ENCODE measurements at places on chromosomes 2 and 18.

GRCh38 chr2:237823544-237823943, 25.0 kb downstream of the RBM44 start:
- no peak for DNase-seq

- peak; percentile 35 for DNase-seq
Measured at GRCh38 chr2:143261986-143262385, 132.8 kb downstream of the ARHGAP15 start.

GRCh38 chr18:78736015-78736690, 243.5 kb upstream of the SALL3 start:
- no peak for DNase-seq

GRCh38 chr2:126638746-126639145, 17.2 kb upstream of the GYPC start:
- no peak for DNase-seq

DNA sequence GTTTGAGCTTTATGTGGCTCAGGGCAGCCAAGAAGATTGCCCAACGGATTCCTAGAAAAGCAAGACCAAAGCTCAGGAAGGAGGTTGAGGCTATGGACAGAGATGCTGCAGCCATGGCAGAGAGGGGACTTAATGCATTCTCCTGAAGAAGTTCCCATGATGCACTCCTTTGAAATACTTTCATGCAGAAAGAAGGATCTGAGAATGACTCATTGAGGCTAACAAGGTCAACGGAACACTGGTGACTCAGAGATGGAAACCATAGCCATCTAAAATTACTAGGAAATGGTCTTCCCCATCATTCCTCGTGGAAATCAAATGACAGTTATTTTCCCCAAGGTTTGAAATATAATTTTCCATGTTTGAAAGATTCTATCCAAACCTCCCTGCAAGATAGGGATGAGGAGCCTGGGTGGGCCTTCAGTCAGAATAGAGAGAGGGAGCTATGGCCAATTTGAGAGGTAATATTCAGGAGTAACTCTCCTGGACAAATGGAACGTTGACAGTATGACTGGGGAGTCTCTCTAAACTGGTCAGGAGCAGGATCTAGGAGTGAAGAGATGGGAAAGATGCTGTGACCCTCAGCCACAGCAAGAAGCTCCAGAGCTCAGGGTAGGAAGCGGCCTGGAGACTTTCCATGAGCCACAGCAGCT, 63.0 kb downstream of the REEP1 start:
- DNase-seq: no peak

- no peak for DNase-seq
Measured at GRCh38 chr18:72122103-72122502, 422.0 kb downstream of the CBLN2 start.

DNA sequence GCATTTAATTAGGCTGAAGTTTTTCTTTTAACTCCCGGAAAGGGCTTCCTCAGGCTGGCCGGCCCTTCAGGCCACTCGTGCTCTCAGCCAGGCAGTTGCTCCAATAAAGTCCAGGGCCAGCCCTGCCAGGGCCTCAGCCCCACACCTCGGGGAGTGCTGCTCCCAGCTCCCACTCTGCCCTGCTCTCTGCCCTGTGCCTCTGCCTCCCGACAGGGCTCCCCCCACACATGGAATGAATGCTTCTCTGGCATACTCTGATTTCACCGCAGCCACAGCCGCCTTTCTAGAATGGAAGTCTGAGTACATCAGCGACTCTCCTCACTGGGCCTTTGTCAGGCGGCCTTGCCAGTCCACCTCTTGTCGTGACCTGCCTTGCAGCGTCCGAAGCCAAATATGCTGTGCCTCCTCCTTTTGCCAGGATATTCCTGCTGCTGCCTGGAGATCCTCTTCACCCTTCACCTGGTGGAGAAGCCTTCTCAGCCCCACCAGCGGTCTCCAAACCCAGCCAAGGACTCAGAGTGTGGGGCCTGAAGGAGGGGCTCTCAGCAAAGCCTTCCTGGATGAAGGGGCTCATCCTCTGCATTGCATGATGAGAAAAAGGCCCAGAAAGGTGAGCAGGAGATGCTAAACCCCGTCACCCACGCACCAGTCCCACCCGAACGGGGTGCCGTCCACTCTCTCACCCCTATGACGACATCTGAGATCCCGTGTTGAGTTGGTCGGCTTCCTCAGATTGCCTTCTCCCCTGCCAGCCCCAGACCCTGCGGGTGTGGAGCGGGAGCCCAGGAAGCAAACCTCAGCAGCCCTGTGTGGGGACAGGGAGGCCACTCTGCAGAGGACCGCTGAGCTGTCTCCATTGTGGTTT, 472.7 kb upstream of the HS6ST1 start:
- no peak for DNase-seq

DNA sequence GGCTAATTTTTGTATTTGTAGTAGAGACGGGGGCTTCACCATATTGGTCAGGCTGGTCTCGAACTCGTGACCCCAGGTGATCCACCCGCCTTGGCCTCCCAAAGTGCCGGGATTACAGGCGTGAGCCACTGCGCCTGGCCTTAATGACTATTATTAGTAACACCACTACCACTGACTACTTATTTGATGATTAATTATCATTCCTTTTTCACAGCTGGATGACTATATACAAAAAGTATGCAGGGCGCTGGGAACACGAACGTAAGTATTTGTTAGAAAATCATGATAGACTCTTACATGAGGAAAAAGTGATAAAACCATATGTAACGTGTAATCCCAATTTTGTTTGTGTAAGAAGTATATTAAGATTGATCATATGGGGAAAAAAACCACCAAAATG, 21.6 kb downstream of the DARS1 start:
- DNase-seq: no peak

- DNase-seq: no peak
Measured at GRCh38 chr2:38130876-38131275, 54.9 kb upstream of the CYP1B1 start.

DNA sequence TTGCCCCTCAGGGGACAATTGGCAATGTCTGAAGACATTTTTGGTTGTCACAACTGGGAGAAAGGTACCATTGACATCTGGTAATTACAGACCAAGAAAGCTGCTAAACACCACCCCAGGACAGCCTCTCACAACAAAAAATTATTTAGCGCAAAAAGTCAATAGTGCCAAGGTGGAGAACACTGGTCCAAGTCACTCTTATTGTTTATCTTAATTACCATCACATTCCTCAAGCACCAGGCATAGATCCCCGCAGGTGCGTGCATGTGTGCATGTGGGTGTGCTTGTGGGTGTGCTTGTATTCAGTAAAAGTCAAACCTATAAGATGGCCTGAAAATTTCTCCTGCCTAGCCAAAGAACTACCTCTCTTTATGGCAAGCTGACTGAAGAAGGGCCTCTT, 74.9 kb upstream of the WDR75 start:
- no peak for DNase-seq

DNA sequence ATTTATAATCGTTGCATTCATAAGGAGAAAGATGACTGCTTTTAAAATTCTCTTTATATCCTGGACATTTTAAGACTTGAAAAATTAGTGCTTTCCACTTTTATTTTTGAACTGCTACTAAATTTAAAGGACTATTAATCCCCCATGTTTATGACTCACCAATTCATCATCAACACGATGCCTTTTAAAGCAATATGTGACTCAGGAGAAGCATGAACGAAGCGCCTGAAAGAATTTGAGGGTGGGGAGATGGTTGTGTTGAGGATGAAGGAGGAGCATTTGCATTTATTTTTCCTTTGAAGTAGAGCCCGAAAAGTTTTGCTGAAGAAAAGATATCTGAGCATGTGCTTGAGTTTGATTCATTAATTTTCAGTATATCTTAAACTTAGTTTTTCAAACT, 192.2 kb upstream of the LRRTM1 start:
- DNase-seq: no peak

GRCh38 chr2:46338674-46339073, 41.5 kb downstream of the EPAS1 start:
- DNase-seq: no peak

- DNase-seq: no peak
Measured at GRCh38 chr2:235433860-235434259, 60.0 kb upstream of the AGAP1 start.

DNA sequence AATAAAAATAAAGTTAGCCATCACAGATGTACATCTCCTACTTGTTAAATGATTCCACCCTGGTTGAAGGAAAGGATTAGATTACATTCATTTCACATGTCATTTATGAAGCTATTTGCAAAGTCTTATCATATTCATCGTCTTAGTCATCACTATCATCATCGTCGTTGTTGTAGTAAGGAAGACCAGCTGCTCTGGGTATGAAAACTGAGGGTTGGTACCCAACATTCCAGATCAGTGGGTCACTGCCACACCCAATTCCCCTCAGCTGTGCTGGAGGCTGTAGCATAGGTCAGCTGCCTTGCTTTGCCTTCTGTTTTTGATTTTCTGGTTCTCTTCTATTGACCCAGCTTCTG, 20.9 kb upstream of the CCBE1 start:
- no peak for DNase-seq

DNA sequence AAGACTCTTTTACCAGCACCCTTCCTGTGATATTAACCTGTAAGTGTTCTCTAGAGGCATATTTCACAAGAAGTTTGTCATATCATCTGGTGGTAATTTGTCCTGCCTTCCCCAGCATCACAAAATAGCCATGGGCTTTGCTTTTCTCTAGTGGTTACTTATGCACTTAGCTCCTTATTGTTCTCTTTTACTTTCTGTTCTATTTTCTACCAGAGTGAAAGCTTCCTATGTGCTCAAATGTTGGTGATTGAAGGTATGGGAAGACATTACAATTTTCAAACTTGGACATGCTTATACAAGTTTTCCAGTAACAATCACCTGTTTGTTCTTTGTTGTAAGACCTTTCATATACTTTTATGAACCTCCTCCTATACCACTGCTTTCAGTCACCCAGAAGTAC, 87.0 kb upstream of the KCNH7 start:
- no peak for DNase-seq

DNA sequence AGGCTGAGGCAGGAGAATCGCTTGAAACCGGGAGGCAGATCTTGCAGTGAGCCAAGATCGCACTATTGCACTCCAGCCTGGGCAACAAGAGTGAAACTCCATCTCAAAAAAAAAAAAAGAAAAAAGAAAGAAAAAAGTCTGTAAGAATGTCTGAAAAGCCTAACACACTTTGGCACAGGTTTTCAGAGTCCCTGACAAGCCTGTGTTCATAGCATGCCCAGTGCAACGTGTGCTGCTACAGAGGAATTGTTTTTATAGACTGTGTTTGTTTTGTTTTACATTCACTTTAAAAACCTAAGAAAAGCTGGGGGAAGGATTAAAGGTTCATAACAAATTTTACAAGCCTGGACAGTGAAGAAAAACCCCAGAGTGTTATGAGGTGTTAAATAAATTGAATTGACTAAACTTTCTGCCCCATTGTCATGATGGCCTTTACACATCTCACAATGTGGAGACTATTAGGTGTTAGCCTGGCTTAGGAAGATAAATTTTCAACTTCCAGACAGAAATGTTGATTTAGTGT, 55.2 kb downstream of the RBM43 start:
- DNase-seq: no peak

- DNase-seq: no peak
Measured at GRCh38 chr2:37090019-37090477, 5.7 kb downstream of the GPATCH11 start.

DNA sequence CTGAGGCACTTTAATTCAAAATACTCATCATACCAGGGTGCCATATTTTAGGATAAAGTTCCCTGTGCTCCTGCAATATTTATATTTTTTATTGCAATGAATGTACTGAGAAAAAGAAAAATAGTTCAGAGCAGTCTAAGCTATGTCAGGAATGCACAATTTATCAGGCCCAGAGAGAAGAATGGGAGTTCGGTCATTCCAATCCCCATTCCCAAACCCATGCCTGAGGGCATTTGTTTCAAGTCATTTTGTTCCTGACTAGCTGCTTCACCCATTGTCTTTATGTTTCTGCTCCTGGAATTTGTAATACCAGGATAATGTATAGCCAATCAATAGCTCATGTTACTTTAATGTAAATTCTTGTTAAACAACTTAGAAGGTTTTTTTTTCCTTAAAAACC, 24.4 kb upstream of the FTCDNL1 start:
- no peak for DNase-seq

DNA sequence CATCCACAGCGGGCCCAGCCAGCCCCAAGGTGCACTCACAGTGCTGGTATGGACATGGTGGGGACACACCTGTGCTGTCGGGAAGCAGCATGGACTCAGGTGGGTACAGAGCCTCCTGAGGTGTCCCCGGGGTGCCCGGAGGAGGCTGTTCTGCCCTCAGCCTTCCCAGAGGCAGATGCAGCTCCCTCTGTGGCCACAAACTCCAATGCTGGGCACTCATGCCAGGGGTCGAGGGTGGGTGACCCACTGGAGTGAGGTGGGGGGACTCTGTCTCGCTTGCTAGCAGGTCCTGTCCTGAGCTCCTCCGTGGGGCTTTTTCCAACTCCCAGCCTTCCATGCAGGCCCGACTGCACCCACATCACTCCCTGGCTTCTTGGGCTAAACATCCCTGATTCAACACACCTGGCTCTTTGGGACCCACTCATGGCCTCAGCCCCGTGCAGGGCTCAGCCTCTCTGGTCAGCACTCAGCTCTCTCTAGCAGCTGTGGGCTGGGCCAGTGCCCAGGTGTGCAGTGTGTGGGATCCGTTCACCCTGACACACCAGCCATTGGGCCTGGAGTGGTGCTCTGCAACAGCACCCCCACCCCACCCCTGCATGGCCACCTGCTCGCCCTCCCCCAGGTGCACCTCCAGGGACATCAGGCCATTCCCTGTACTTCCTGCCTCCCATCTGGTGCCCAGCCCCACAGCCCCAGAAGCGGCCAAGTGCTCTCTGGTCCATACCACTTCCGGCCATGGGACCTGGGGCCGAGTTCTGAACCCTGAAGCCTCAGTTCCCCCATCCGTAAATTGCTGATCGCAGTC, 16.0 kb downstream of the RAMP1 start:
- no peak for DNase-seq

- no peak for DNase-seq
Measured at GRCh38 chr2:214139630-214140284, 271.1 kb upstream of the VWC2L start.

DNA sequence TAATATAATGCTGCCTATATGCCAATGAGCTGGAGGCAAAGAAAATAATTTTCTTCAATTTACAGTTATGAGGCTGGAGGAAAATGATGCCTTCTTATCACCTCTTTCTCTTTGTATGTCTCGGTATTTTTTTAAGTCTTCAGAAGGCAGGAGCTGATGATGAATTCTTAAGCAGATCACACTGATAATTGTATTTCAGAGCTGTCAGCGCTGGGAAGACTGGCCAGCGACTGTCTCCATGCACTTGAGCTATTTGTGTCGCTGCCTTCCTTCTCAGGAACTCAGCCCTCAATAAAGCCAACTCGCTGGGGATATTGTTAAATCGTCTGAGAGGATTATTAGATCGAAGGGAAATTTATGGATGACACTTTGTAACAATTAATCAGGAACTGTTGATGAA, 40.3 kb downstream of the PTGR3 start:
- DNase-seq: no peak

DNA sequence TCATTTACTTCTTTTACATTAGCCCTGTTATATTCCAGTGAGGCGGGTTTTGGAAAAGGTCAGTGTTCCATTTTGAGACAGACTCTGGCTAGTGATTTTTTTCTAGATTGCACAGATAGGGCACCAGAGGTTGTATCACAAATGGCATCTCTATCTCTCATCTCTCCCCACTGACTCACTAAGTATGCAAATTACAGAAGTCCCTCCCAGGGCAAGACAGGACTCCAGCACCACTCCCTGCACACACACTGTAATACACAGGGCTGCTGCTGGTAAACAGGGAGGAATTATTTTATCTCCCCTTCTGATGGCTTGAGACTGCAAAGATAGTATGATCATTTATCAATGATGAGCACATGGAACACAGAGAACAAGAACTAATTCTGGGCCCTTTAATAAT, 46.2 kb downstream of the AKAIN1 start:
- no peak for DNase-seq
